Amniotic epithelial cell (primary cell): ENCODE measurements at places on chromosomes 1 and 21.

- DNase-seq, result no peak
Observed at GRCh38 chr1:50940291-50940690, 19.8 kb downstream of the FAF1 start.

DNA sequence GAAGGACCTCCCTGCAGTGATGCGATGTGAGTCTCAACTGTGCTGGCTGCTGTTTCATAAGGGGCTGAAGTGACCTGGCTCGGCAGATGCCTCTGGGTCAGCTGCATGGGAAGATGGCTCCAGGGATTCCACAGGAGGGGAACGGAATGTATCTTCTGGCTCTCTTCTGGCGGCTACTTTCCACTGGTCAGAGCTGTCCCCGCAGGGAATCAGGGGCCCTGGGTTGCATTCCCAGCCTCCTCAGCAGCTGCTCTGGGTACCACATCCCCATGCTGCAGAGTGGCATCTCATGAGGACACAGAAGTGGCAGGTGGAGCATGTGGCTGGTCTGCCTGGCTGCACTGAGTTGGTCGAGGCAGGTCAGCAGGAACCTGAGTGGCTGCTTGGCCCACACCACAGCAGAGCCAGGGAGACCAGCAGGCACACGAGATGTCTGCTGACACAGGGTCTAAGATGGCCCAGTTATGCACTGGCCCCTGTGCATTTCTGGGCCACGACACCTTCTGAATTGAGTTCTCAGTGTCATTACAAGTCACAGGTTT lies 42.8 kb downstream of the POFUT2 start:
- no peak for DNase-seq

DNA sequence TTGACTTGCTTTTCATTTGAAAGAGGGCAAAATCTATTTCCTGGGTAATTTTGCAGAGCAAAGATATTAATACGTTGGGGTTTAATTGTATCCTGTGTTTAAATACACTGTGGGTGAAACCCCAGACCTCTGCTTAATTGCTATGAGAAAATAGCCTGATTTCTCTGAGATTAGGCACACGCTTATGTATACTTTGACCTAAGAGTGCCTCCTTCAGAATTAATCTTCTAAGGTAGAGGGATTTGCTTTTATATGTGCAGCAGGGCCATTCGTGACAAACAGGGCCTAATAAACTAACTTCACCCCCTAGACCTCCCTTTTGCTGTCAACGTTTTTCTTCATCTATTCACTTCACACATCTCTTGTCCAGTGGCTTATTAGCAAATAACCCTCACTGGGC lies 216.9 kb upstream of the ADGRL2 start:
- DNase-seq, result no peak

- no peak for DNase-seq
Observed at GRCh38 chr1:177884479-177885021, 85.3 kb downstream of the SEC16B start.

GRCh38 chr1:24425441-24425840 lies 9.8 kb downstream of the NIPAL3 start:
- no peak for DNase-seq
